ENCODE measurements at places on chromosomes 11 and 22. TPM values are rescaled to one million over a fixed set of nuclear protein-coding genes. Genes with fewer than 3 reads are reported as not detected.

The NKAPD1 gene
- 10.5 TPM for total RNA-seq

The FBLN1 gene
- total RNA-seq, result 6.6 TPM

The SDHD gene
- 76.6 TPM for total RNA-seq

The FOXRED2 gene
- total RNA-seq, result 12.4 TPM

The ZFTA gene
- 23.2 TPM for total RNA-seq

The IRAG1 gene
- 1.4 TPM for total RNA-seq

Data from glomerular endothelial cell (primary cell).